Activated T-cell treated with anti-CD3 and anti-CD28 coated beads, Interleukin-2, amount 50 U/mL, for 72 hours (primary cell): ENCODE measurements at places on chromosomes 3 and 15.

DNA sequence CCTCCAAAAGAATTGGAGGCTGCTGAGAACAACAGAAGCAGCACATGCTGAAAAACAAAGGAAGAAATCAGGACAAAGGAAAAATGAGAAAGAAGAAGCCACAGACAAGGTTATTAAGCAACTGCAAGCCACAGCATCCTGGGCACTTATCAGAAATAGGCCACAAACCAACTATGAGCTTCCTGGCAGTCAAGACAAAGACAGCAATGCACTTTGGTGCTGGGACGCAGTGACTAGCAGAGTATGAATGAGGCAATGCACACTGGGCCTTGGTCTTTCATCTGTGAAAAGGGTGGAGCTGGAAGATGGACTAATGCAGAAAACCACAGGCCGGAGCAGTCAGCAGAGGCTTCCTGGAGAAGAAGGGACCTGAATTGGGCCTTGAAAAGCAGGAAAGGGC, 56.0 kb upstream of the LINGO1 start:
- DNase-seq: no peak

GRCh38 chr3:157347577-157348303, 88.9 kb upstream of the PTX3 start:
- DNase-seq: no peak

DNA sequence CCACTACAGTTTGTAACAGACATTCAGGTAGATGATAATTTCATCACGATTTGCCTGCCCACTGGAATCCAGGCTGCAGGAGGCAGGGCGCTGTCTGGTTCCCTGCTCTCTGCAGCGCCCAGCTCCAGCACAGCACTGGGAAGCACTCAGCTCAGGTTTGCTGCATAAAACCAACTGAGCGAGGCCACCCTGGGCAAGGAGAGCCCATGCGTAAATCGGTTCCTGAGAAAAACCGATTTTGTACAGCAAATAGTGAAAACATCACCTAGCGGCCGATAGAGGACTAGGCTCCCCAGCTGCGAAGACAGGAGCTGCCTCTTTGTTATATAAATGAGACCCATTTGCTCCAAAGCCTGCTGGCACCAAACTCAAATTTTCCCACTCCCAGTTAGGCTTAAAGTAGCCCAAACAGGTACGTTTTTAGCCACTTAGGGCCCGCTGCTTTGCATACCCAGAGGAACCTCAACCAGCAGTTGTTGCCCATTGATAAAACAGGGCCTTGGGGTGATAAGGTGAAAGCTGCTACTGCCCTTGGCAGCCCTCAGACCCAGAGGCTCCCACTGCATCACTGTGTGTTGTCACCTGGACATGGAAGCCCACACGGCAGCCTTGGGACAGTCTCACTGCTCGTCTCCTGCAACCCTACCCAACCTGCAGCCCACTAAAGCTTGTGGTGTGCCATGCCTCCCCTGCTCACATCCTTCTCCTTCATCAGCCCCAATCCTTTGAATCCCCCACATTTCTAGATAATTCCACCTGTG, 47.5 kb downstream of the ALDH1L1 start:
- no peak for DNase-seq

GRCh38 chr3:128366136-128366535, 100.6 kb downstream of the DNAJB8 start:
- no peak for DNase-seq

DNA sequence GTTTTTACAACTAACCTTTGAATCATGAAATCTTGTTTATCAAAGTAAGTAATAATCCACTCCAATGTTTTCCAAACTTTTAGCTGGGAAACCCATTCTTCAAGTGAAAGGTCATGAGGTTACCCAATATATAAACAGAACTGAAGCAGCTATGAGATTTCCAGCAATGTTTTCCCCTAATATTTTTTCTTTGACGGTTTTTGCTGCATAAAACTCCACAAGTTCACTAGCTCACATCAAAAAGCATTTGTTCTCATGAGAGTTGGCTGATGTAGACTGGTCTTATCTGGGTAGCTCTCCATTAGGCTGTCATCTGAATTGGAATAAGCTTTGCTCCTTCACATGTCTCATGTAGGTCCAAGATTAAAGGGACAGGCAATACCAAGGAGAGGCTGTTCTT, 241.2 kb upstream of the LRRC3B start:
- no peak for DNase-seq

GRCh38 chr3:70618151-70618550, 305.7 kb upstream of the MDFIC2 start:
- no peak for DNase-seq

DNA sequence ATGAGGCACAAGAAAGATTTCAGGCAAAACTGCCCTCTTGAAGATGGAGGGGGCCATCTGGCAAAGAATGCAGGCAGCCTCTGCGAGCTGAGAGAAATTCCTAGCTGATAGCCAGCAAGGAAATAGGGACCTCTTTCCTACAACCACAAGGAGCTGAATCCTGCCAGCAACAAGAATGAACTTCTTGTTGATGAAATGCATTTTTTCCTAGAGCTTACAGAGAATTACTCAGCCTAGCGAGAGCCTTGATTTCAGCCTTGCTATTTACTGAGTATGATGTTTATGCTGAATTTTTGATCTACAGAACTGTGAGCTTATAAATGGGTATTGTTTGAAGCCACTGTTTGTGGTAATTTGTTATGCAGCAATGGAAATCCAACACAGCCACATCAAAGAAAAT, 148.5 kb upstream of the NAALADL2 start:
- no peak for DNase-seq

DNA sequence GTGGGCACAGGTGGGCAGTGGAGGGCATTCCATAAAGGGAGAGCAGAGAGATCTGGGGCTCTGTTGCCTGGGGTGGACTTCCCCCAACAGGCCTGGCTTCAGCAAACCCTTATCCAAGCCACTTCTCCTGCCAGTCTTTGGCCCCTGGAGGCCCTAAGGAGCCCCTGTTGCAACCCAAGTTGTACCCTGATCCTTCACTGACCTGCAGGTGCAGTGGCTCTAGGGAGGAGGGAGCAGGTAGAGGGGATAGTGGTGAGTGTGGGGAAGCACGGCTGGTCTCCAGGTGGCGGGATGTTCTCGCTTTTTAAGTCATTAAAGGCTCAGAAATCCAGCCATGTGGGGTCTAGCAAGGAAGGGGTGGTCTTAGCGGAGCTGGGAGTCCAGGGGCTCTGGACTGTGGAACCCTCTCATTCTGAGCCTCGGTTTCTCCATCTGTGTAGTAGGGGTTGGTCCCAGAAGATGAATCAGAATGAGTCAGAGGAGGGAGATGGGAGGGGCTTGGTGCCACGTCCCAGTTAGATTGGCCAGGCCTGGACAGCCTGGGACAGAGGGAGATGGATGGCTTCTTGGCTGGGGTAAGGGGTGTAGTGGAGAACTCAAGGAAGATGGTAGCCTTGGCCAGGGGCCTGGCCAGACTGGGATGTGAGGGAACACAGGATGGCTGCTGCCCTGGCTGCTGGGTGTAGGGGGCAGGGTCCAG, 2.6 kb downstream of the ZBTB47 start:
- DNase-seq: no peak

- DNase-seq: no peak
Measured at GRCh38 chr3:157204431-157204830, 44.5 kb upstream of the CCNL1 start.

DNA sequence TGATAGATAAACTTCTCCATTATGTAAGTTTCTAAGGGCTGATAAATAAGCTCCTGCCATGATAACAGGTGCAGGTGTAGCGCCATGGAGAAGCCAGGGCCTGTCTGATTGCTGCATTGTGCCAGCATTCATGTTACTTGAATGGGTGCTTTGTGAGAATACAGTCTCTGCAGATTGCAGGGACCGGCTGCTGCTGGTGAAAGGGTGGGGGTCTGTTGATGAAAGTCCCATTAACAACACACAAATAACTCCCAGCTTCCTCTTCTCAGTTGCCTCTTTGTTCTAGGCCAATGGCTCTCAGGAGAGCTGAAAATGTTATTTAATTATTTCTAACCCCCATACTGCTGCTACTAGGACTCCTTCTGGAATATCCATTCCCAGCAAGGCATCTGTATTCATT, 77.2 kb downstream of the RTP4 start:
- no peak for DNase-seq

DNA sequence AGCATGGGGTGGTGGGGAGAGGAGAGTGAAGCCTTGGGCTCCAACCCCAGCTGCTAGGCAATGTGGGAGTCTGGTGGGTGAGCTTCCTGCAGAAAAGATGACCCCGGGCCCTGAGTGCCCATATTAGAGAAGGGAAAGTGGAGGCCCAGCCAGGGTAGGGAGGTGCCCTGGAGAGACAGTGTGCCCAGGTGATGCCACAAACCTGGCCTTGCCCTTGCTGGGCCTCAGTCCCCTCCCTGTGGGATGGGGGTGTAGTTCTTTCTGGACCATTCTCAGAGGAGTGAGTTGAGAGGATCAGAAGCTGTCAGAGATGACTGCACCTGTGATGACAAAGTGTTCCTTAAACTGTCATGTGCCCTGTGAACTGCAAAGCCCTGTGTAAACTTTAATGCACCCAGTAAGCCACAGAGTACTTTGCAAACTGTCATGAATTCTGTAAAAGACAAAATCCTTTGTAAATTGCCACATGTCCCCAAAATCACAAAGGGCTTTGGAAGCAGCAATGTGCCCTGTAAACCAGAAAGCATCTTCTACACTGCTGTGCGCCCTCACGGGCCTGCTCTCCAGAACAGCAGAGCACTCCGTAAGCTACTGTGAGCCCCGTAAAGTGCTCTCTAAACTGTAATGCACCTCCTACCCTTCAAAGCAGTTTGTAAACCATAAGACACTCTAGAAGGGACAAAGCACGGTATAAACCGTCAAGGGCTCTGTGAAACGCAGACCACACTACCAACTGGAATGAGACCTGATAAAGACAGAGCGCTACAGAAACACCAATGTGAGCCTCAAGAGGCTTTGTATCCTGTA, 51.3 kb upstream of the FGD5 start:
- no peak for DNase-seq

- no peak for DNase-seq
Measured at GRCh38 chr3:21357241-21357640, 393.8 kb downstream of the ZNF385D start.

GRCh38 chr15:43204016-43204901, 16.6 kb downstream of the EPB42 start:
- peak; percentile 58 for DNase-seq

DNA sequence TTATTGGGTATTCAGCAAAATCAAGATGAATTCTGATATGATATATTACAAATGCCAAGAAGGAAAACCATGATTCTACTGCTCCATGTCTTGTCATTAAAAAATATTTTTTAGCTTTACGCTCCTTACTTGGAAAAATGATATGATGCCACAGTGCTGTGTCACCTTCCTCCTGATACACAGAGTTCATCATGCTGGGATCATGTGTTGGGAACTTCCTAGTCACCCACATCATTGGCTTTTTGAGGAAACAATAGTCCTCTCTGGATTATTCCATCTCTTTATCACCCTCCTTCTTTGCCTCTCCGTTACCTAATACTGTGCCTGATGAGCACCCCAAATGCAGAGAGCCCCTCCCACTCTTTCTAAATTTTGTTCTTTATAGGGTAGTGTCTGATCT, 94.3 kb upstream of the PFN2 start:
- DNase-seq: no peak

DNA sequence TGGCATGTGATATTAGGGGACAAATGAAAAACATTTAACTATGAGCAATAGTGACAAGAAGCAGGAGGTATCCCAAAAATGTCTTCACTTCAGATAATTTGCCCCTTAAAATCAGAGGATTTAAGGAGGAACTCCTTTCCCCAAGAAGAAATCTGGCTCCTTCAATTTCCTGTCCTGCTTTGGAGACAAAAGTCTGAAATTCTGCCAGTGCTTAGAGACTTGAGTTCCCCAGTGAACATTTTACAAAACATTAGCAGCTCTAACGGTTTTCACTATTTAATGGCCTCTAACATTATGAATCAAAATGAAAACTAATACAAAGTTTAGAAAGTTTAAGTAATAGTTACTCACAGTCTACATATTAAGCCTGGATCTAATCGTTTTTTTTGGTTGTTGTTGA, 40.3 kb upstream of the ZNF385D start:
- DNase-seq: no peak

DNA sequence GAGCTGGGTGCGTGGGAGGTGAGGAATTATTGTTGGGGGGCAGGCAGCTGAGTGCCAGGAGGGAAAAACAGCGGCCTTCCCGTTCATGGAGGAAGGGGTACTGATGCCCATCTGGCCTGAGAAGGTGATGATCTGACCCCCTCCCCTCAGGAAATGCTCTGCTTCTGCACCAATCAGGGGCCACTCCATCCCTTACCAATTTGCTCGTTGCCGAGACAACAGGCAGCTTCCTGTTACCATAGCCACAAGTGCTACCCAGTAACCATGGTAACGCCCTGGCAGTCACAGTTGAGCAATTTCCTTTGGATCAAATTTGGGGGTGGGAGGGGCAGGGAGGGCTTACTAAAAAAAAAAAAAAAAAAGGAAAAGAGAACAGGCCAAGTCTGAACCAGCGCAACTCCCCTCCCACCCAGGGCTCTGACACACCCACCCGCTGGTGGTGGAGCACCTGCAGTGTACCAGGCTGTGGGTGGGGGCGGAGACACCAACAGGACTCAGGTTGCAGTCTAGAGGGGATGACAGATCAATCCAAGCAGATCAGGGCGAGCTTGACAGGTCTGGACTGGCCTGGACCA, 13.7 kb downstream of the CELF6 start:
- DNase-seq: peak; percentile 15

- DNase-seq: no peak
Measured at GRCh38 chr3:57569859-57570450, 13.9 kb downstream of the PDE12 start.

GRCh38 chr3:59994732-59995304, 945.0 kb upstream of the CFAP20DC start:
- no peak for DNase-seq

DNA sequence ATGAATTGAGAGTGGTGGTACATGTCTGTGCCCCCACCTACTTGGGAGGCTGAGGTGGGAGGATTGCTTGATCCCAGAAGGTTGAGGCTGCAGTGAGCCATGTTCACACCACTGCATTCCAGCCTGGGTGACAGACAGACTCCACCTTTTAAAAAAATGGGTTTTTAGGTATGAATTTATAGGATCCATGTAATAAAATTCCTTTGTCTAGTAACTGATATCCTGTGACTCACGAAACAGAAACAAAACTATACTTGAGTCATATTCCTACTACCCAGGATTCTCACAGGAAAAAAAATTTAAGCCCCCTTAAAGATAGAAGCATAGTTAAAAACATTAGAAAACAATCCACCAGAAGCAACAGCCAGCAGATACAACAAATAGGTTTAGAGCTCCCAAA, 10.0 kb upstream of the CRTC3 start:
- DNase-seq: no peak

- DNase-seq: no peak
Measured at GRCh38 chr15:45251888-45252287, at the start of gene SLC28A2. SLC28A2 (plus strand) TSS chr15:45252234; CDS start chr15:45253216, 982 bp downstream.

DNA sequence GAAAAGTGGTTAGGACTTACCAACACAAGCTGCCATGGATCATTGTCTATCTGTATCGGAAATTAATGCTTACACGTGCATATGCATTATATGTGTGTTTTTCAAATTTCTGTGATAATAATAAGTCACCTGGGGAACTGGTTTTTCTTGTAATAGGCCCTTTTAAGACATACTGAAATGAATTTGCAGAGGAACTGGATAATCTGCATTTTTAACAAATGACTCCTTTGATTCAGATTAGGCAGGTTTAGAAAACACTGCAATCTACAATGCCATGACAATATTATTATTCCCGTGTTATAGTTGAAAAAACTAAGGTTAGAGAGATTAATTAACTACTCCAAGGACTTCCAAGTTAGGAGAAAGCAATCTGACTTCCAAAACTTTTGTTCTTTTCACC, 23.4 kb downstream of the STRIT1 start:
- DNase-seq: no peak

- DNase-seq: no peak
Measured at GRCh38 chr15:92624401-92624991, 31.1 kb downstream of the FAM174B start.

GRCh38 chr3:117987256-117987655, 1047.4 kb downstream of the IGSF11 start:
- DNase-seq: no peak
